ENCODE measurements at places on chromosomes 2 and 18.

GRCh38 chr2:109715313-109715805 lies 78.7 kb upstream of the RGPD5 start:
- DNase-seq = no peak

GRCh38 chr2:181367906-181368435 lies 89.2 kb upstream of the ITGA4 start:
- DNase-seq = no peak

DNA sequence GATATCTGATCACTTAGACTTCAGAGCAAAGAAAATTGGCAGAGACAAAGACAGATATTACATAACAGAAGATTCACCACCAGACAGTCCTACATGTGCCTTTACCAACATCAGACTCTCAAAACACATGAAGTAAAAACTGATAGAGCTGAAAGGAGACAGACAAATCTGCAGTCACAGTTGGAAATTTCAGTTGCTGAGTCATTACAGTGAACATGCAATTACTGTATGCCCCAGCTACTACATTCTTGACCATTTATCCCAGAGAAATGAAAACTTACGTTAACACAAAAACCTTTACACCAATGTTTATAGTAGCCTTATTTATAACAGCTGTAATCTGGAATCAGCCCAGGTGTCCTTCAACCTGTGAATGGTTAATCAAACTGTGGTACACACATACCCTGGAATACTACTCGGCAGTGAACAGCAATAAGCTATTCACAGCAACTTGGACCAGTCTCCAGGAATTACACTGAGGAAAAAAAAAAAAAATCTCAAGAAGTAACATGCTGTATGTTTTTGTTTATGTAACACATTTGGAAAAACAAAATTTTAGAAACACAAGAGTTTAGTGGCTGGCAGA lies 7.5 kb upstream of the SCLY start:
- no peak for DNase-seq

DNA sequence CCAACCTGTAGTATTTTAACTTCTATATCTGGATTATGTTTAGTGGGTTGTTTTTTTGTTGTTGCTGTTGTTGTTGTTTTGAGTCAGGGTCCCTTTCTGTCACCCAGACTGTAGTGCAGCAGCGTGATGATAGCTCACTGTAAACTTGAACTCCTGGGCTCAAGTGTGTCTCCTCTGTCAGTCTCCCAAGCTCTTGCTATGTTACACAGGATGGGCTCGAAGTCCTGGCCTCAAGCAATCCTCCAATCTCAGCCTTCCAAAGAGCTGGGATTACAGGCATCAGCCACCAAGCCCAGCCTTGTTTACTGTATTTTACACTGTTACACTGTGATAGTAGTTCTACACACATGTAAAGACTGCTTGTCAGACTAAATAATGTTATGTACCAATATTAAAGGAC lies 9.7 kb upstream of the STRN start:
- no peak for DNase-seq

DNA sequence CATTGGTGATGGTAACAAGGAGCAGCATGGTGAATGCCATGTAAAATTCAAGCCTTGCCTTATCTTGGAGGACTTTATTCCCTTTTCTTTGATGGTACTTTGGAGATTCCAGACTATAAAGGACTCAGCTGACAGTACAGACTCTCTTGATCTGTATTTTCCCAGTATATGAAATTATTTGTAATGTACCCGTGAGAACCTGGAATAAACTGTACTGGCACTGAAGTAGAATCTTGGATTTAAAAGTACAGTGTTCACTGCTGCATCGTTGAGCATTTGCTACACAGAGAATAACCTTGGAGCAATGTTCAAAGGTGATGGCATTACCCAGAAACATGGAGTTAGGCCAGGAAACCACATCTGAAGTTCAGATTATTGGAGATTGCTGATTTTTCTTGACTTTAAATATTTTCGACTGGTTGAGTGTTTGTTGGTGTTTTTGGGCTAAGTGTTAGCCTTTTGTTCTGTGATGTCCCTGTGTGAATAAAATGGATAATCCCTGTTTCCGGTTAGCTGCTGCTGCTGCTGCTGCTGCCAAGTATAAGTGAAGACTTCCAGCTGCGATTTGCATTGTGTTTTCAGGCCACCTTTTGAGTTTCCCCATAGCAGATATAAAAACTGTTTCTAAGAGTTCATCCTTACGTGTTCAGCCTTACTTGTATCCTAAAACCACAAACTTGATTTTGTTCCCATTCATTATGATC lies 122.0 kb downstream of the SPTBN1 start:
- DNase-seq = no peak

DNA sequence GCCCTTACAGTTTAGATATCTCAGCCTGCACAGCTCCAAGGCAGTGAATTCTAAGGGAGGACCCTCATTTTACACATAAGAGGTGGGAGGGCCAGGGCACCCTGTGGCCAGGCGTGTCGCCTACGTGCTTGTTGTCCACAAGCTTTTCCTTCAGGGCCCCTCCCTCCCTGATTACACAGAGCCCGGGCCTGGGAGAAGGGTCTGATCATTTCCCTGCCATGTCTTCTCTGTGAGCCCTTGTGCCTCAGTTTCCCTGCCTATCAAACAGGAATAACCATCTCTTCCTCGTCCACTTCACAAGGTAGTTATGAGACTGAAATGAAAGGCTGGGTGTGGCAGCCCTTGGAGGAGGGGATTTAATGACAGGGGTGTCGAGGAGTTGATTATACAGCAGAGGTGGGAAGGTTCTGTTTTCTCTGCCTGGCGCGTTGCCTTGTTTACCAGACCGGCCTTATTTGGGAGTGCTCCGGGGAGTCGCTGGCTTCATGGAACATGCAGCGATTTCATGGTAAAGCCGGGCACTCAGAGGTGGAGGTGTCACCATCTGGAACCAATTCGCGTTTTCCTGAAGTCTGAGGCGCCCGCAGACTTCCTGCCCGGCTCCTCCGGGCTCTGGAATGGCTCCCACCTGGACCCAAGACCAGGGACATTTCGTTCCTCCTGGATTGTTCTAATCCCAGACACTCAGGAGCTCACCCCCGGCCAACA lies 208.9 kb downstream of the KLHL29 start:
- DNase-seq = no peak

- DNase-seq = no peak
These were observed 275.2 kb downstream of the AGAP1 start for GRCh38 chr2:235769046-235769445.

DNA sequence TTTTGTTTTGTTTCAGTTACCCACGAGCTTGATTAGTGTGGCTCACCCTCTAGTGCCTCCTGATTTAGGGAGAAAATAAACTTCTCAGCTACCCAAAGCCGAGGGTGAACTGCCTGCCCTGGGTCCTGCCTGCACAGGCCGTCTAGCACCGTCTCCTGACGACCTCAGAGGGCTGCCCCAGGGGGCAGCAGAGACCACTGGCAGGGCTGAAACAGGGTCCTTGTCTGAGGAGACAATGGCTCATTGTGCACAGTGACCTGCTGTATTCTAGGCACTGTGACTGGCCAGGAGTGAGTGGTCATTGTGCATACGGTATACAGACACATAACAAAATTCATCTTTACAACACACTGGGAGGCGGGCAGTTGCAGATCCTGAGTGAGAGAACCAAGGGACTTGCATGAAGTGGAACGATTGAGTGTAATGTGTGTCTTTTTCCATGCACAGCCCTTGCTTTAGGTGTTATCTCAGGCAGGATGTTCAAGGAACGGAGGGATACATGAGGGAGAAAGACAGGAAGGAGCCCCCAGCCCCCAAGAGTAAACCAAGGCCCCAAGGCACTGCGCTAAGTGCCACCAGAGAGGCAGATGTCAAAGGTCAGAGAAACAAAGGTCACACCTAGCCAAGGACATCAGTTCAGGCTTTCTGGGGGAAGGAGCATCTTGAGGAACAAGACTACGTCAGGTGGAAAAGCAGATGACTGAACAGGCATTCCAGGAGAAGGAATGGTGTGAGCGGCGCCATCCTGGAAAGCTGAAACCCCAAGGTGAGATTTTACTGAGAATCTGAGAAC lies 421.3 kb downstream of the LPIN1 start:
- DNase-seq = no peak

- DNase-seq = no peak
These were observed 69.6 kb upstream of the CREB1 start for GRCh38 chr2:207459990-207460757.

GRCh38 chr2:189528617-189529016 lies 52.0 kb downstream of the SLC40A1 start:
- DNase-seq = no peak

- no peak for DNase-seq
These were observed 98.3 kb downstream of the EPB41L5 start for GRCh38 chr2:120111193-120111592.
